ENCODE measurements at places on chromosomes 12 and 14.
A peak's percentile ranks its signal among the peaks of the same experiment; 100 is the strongest.

- no peak for DNase-seq
Observed at GRCh38 chr14:32259368-32260013, 56.4 kb upstream of the RNU6-8 start.

- no peak for DNase-seq
Observed at GRCh38 chr14:60217713-60218112, 31.3 kb upstream of the PPM1A start.

- DNase-seq, result no peak
Observed at GRCh38 chr12:29110506-29111442, 38.3 kb upstream of the FAR2 start.

GRCh38 chr12:54134850-54135249, 53.9 kb downstream of the SMUG1 start:
- DNase-seq, result no peak

DNA sequence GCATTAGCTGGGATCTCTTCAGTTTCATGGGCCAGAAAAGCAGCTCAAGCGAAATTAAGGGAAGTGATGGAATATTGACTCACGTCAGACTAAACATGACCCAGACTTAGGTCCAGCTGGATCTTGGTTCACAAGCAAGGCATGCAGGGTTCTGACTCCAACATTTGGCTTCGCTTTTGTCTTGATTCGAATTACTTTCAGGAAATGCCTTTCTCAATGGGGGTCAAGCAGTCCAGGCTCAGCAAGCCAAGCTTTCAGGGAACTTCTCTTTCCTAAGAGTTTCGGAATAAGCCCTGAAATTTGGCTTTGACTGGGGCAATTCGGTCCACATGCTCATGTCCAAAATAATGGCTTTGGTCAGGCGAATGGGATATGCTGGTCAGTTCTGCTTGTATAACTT, 678.7 kb upstream of the TMEM132C start:
- no peak for DNase-seq

- no peak for DNase-seq
Observed at GRCh38 chr12:113057565-113058485, 1.3 kb downstream of the DTX1 start.

- no peak for DNase-seq
Observed at GRCh38 chr14:104307246-104307626, 168.8 kb downstream of the KIF26A start.

DNA sequence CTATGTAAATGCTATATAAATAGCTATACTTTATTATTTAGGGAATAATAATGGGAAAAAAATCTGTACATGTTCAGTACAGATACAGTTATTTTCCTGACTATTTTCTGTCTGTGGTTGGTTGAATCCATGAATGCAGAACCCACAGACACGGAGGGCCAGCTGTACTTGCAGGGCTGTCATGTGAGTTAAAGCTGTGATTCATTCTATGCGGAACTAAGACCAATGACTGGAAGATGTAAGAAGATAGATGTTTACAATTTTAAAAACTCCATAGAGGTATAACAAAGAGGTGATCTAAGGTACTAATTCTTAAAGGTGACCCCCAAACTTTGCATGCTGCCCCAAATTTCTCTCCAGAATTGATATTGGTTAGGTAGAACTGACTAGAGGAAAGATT, 14.6 kb downstream of the PCNX4 start:
- no peak for DNase-seq

DNA sequence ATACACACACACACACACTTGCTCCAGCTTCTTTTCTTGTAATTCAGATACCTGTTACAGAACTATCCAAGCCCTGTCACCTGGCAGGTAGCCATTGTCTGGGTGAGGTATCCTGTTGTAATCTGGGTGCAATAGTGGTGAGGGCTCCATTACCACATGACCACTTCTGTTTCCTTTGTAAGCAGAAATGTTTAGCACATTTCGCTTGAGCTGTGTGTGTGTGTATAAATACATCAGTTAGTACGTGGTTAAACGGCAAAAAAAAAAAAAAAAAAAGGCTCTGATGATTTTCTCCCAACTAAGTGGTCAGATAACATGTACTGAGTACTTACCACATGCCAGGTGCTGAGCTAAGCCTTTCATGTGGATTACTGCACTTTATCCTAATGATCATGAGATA, 129.3 kb upstream of the SSTR1 start:
- peak; percentile 18 for DNase-seq

GRCh38 chr12:100643246-100643645, 69.8 kb downstream of the GAS2L3 start:
- DNase-seq, result no peak

DNA sequence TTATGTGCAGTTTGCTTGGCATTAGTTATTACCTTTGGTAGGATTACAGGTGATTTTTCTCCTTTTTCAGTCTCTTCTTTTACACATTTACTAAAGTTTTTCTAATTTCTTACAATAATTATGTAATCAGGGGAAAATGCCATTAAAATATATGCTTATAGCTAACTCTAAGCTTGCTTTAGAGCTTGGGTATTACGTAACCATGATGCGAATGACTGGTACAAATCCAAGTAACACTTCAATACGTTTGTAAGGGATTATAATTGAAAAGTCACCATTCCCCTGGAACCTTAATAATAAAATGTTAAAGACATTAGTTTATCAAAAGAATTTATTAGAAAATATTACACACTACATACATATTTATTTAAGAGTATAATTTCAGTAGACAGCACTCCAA, 71.6 kb downstream of the SCAF11 start:
- DNase-seq, result no peak

GRCh38 chr14:90812109-90812508, 4.1 kb downstream of the TTC7B start:
- DNase-seq, result no peak
